GM03348 (cell line): ENCODE measurements at places on chromosomes 5 and 9.
A peak's percentile ranks its signal among the peaks of the same experiment; 100 is the strongest.

DNA sequence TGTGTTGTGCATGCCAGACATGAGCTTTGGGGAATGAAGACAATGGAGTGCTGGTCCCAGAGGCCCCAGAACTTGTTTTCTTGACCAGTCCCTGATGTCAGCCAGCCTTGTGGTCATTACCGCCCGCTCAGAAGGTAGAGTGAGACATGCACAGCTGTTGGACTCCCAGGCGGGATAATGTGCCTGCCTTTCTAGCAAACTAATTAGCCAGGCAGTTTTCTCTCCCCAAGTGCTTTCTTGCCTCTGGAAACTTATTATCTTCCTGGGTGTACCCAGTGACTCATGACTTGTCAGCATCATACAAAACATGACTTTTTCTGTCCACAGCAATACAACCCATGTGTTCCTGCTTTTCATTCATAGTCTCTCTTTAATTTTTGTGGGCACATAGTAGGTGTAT is 131.1 kb downstream of the RMI1 start:
- peak; percentile 16 for DNase-seq

DNA sequence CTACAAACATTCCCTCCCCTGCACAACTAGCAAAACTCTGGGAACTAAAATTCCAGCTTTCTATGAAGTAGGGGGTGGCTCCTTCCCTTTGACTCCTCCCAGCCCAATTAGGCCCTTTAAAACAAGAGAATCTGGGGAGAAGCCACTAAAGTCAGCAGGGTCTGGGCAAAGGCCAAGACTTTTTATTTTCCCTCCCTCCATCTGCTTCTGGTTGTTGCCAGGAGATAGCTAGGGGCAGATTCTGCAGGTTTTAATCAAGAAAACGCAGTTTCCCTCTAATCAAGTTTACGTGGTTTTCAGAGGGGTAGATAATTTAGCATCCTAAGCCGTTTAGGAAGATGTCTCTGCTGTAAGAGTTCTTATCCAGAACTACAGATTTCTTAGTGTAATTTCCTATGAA is 114.5 kb upstream of the CDH6 start:
- DNase-seq, result no peak

DNA sequence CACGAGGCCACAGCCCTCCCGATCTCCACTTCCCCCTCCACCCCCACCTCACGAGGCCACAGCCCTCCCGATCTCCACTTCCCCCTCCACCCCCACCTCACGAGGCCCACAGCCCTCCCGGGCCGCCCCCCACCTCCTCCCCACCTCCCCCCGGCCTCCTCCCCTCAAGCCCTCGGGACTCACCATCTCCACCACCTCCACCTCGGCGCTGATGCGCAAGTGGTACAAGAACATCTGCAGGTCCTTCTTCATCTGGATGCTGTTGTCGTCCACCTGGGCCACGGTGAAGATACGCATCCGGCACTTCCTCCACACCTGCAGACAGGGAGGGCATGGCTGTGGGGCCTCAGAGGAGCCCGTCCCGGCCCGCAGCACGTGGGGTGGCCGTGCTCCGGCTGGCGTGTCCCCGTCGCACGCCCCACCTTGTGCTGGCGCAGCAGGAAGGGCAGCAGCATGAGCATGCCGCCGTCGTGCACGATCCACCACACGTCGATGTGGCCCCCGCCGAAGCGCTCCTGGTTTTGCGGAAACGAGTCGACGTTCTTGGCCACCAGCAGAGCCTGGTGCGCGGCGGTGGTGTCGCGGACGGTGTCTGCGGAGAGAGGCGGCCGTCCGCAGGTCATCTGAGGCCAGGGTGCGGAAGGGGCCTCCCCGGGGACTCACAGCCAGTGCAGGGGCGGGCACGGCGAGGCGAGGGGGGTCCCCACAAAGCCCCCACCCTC is 48.0 kb downstream of the SLC12A7 start:
- DNase-seq, result no peak

DNA sequence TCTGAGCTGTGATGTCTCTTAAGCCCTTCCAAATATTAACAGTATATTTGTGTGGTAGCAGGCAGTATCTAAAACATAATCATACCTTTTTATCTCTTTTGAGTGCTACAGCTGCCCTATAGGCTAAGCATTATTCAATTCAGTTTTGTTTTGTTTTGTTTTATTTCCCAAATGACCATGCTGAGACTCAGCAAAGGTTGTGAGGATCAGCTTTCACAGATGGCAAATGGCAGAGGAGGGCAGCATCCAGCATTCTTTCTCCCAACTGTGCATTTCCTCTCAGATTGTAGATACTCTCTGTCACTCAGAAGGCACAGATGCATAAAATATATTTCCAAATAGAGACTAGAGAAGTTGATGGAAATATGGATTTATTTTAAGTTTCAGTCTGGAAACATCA is 90.7 kb downstream of the DAPK1 start:
- no peak for DNase-seq

DNA sequence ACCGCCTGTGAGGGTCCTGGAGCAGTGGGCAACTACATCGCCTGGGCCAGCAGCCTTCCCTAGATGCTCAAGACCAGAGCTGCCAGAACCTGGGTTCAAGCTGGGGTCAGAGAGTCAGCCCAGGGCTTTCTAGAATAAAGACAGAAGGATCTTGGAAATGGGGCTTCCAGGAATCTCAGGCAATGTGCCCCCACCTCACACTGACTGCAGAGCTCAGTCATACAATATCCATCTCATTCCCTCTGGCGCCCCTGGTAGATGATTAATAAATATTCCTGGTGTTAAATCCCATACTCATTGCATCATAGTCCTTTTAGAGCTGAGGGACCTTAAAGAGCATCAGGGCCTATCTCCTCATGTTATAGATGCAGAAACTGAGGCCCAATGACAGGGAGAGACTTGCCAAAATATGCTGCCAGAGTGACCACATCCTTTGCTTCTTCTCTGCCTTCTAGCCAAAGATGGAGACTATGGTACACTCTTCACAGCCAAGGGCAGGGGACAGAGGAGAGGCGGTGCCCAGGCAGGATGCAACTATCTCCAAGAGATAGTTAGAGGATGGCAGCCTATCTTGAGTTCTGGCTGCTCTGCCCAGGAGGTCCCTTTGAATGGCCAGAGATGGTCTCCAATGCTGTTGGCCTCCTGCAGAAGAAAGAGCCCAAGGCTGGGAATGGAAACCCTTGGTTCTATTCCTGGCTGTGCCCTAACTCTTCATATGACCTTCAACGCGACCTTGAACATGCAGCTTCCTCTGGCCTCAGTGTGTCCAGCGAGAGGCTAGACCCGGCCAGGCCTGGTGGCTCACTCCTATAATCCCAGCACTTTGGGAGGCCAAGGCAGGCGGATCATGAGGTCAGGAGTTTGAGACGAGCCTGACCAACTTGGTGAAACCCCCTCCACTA is 36.2 kb upstream of the IL17B start:
- DNase-seq, result no peak

GRCh38 chr9:108196332-108197007 is 659.3 kb downstream of the ACTL7B start:
- DNase-seq, result no peak

DNA sequence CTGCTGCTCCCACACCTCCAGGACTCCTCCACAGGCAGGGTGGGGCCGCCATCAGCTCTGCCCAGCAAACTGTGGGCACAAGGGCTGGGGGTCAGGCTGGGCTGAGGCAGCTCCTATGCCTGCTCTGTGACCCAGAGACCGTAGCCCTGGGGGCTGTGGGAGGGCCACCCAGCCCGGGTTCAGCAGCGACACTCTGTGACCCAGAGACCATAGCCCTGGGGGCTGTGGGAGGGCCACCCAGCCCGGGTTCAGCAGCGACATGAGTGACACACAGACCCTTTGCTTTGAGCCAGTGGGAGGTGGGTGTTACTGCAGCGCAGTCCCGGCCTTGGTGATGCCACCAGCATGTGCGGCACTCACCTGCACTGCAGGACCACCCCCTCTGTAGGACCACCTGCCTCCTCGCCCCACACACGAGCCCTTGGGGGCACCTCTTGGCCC is 118.9 kb upstream of the LPCAT1 start:
- DNase-seq, result no peak

DNA sequence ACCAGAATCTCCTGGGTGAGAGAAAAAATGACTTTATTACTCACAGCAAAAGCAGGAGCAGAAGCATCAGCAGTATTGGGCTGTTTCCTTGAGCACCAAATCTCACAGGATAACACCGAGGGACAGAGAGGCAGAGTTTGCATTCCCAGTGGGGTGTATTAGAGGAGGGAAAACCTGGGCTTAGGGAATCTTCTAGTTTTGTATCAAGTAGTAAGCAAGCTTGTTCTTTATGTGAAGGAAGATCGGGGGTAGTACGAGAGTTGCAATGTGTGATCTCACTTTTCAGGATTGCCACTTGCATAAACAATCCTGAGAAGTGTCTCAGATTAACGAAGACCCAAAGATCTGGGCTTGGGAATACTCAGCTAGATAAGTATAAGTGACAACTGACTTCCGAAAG is 1163.0 kb downstream of the TAF11L14 start:
- no peak for DNase-seq

DNA sequence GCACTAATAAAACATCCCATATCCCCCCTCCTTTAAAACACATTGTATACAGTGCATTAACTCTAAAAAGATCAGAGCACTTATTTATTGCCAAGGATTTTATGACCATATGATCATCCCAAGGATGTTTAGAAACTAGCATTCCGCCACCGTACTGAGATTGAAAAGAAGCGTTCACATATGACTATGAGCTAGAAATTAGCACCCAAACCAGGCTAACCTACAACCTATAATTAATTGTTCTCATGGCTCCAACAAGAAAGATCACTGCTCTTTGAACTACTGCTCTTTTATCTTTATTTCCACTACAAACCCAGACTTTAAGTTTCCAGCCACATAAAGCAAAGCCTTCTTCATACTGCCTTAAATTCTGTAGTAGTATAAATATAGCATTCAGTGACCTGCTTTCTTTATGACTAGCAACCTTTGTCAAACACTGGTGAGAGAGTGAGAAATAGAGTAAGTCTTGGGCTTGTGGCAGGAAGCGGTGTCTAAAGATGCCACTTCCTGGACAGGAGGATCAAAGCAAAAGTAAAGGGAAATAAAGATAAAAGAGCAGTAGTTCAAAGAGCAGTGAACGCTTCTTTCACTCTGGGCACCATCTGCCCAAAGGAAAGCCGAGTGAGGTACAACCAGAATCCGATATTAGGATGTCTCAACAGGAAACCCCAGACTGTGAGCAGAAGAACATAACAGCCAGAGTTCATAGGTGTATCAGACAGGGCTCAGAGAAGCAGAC is 151.1 kb upstream of the ERCC6L2 start:
- no peak for DNase-seq

- DNase-seq, result no peak
These were observed 64.0 kb downstream of the DEPDC1B start for GRCh38 chr5:60636001-60636400.

GRCh38 chr5:158640593-158640980 is 459.1 kb downstream of the EBF1 start:
- DNase-seq, result peak; percentile 52

- DNase-seq, result no peak
These were observed 390.4 kb upstream of the CDH6 start for GRCh38 chr5:30802961-30803705.
